Left renal cortex interstitium (tissue), 4 donors: ENCODE measurements at places on chromosomes 1 and 21.

DNA sequence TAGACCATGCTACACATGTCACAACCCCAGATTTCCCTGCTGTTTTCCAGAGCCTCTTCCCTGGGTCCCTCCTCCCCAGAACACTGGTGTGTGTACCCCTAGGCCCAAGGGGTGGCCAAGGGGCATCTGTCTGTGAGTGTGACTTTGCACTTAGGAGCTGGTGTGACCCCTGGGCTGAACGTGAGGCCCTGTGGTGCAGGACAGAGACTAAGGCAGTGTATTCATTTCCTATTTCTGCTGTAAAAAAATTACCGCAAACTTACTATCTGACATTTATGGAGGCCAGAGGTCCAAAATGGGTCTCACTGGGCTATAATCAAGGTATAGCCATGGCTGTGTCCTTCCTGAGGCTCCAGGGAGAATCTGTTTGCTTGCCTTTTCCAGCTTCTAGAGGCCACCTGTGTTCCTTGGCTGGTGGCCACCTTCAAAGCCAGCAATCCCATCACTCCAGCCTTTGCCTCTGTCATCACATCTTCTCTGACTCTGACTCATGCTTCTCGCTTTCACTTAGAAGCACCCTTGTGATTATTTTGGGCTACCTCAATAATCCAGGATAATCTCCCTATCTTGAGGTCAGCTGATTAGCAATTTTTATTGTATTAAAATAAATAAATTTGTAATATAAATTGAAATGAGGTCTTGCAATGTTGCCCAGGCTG lies 24.0 kb upstream of the ELOA start:
- DNase-seq = no peak

DNA sequence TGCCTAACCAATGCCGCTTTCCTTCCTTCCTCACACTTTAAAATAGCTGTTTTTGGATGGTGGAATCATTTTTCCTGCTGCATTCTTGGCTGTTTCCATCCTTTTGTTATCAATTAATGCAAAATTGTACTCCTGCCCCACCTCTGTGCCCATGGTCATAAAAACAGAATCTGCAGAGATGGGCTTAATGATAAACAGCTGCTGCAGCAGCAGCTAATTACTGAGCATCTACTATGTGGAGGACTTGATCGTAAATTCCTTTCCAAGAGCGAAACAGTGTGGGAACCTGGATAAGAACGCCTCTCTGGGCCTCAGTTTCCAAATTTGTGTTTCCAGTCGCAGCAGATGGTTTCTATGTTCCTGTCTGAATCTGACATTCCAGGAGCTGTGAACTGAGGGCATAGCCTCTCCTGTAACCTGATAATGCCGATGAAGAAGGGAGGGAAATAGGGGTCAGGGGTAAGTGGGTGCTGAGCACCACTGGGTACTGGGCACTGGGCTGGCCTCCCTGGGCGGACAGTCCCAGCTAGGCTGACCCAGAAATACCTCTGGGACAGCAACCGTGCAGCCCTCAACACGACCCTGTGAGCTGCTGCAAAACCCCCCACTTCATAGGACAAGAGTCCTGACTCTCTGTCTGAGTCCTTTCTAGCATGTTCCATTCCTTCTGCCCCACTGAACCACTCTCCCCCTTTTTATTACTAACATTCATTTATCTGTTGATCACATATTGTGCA lies 121.7 kb downstream of the DMRTB1 start:
- DNase-seq = no peak

- no peak for DNase-seq
Measured at GRCh38 chr1:2948751-2949680, 72.3 kb upstream of the ACTRT2 start.

- no peak for DNase-seq
Measured at GRCh38 chr1:10635085-10635896, 160.5 kb downstream of the PEX14 start.

DNA sequence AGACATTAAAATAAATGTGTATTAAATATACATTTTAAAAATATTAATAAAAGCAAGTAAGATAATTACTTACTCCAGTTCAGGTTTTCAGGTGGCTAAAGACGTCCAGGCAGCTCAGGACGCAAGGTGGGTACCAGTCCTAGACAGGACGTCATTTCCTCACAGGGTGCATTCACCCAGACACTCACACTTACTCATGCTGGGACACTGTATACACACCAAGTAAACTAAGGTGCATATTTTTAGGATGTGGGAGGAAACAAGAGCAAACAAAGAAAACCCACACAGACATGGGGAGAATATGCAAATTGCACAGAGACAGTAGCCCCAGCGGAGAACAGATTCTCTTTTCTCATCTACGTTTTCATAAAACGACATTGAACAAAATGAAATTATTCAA lies 457.9 kb downstream of the BRINP3 start:
- no peak for DNase-seq

GRCh38 chr1:162003061-162003829 lies 20.4 kb downstream of the OLFML2B start:
- DNase-seq = no peak

- no peak for DNase-seq
Measured at GRCh38 chr1:197917805-197918651, 856 bp downstream of the LHX9 start.

- DNase-seq = no peak
Measured at GRCh38 chr1:205147191-205147835, 25.5 kb upstream of the RBBP5 start.

DNA sequence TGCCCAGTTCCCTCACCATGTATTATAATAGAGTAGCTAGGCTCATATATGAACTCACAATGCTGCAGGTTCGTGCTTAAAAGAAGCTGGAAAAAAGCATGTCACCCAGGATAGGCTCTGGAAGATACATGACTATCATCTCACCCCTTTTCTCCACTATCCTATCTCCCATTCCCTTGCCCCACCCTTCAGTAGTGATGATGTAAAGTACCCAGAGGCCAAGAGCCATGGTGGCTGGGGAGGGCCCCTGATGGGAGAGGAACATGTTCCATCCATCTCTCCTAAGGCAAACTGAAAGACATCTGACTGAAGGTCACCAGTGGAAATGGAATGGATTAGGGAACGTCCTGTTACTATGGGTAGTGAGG lies 20.3 kb upstream of the RBBP5 start:
- no peak for DNase-seq

DNA sequence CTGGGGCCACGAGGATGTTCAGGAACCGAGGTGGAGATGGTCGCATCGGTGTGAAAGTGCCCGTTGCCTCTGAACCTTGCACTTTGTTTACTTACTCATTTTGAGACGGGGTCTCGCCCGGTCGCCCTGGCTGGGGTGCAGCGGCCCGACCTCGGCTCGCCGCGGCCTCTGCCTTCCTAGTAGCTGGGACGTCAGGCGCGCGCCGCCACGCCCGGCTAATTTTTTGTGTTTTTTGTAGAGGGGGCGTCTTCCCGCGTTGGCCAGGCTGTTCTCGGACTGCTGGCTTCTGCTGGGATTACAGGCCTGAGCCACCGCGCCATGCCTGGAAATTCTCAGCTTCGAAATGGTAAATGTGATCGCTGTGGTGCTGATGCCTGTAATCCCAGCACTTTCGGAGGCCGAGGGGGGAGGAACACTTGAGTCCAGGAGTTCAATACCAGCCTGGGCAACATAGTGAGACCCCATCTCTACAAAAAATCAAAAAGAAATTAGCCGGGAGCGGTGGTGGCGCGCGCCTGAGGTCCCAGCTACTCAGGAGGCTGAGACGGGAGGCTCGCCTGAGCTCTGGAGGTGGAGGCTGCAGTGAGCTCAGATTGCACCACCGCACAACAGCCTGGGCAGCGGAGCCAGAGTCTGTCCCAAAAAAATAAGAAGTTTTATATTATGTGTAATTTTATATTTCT lies 684 bp upstream of the MRPL20 start:
- DNase-seq = no peak

DNA sequence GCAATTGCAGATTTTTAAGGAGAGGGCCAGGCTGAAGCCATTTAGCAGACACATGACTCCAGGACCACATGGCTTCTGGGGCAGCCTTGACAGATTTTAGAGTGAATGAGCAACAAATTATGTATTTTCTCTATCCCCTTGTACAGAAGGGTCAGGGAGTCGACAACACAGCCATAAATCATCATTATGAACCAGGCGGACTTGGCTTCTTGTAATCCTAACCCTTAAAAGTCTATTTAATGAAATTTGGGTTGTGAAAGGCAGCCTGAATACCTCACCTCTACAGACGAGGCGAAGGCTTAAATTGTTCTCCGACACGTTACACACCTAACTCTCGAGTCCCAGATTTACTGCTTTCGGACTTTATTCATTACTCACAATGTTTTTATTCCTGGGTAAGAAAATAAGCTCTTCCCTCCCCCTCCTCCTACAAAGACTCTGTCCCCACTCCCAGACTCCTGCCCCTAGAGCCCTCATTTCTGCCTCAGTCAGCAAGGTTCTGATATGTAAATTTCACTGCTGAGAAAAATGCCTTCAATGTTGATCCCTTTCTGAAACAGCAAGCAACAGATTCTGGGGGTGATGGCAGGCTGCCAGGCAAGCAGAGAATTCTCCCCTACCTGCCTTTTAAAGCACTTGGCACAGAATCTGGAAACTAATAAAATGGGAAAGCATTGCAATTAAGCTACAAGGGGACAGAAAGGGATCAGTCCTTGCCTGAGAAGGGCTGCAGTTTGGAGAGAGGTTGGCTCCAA lies 51.6 kb downstream of the PLPP3 start:
- peak; percentile 68 for DNase-seq

GRCh38 chr1:41615981-41616380 lies 131.5 kb upstream of the EDN2 start:
- DNase-seq = no peak

GRCh38 chr1:179310721-179311120 lies 17.1 kb downstream of the SOAT1 start:
- no peak for DNase-seq

- DNase-seq = no peak
Measured at GRCh38 chr1:117136749-117137148, 15.2 kb upstream of the TRIM45 start.

DNA sequence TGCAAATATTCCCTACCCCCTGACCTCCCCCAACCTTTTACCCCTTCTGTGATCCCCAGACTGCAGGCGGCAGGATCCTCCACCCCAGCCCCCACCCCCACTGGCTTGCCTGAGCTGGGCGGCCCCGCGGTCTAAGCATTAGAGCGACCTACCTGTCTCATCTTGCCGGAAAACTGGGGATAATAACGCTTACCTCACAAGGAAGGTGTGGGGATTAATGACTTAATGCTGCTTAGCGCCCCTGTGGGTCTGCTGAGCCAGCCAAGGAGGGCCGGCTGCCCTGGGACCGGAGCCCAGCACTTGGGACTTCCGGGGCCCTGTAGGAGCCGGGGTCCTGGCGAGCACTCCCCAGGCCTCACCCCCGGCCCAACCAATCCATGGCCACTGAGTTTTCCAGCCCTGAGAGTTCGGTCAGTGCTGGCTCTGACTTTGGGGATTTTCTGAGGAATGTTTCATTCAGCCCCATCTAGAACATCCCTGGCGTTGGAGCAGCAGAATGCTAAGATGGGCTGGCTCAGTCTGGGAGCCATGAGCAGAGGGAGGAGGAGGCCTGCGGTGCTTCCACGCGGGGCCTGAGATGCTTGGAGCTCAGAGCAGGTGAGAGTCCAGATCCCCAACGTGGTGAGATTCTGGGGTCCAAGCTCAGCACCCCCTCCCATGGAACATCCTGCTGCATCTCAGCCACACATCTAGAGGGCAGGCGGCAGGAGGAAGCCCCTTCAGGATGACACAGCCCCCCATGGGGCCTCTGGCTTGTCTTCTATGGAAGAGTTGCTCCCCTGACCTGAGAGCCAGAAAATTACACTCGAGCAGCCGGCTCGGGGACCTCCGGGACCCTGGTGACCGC lies 97.9 kb downstream of the RIPK4 start:
- DNase-seq = no peak

GRCh38 chr1:27549807-27550408 lies 54.0 kb downstream of the AHDC1 start:
- no peak for DNase-seq

DNA sequence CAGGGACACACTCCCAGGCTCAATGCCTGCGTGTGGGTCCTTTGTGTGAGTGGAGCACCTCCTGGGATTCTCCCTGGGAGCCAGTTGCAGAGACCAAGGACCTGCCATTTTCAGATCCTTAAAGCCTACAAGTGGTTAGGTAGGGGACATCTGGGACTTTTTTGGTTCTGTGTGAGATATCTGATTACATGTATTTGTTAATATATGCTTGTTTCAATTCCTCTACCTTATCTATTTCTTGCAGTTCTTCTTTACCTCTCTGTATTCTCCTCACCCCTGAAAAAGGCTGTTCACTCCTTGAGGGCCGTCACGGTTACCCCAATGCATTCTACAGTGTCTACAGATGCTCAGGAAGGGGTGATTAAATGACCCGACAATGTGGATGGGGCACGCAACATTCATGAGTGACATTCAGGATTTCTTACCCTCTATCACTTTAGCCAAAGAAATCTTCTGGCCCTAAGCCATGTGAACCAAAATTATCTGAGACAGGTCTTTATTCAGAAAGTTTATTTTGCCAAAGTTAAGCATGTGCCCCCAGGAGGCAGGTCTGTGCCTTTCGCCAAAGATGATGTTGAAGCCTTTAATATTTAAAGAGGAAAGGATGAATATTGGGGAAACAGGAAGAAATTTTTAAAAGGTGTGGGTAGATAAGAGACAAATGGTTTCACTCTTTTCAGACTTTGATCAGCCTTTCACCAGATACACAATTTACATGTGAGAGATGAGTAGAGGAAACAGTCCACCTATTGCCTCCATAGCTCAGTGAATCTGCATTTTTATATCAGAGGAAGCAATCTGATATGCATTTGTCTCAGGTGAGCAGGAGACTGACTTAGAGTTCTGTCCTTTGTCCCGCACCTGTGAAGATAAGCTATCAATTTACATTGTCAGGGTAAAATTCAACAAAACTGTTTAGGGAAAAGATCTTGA lies 44.6 kb upstream of the MPZL1 start:
- no peak for DNase-seq

GRCh38 chr1:229298887-229299503 lies 28.1 kb downstream of the RAB4A start:
- DNase-seq = no peak

DNA sequence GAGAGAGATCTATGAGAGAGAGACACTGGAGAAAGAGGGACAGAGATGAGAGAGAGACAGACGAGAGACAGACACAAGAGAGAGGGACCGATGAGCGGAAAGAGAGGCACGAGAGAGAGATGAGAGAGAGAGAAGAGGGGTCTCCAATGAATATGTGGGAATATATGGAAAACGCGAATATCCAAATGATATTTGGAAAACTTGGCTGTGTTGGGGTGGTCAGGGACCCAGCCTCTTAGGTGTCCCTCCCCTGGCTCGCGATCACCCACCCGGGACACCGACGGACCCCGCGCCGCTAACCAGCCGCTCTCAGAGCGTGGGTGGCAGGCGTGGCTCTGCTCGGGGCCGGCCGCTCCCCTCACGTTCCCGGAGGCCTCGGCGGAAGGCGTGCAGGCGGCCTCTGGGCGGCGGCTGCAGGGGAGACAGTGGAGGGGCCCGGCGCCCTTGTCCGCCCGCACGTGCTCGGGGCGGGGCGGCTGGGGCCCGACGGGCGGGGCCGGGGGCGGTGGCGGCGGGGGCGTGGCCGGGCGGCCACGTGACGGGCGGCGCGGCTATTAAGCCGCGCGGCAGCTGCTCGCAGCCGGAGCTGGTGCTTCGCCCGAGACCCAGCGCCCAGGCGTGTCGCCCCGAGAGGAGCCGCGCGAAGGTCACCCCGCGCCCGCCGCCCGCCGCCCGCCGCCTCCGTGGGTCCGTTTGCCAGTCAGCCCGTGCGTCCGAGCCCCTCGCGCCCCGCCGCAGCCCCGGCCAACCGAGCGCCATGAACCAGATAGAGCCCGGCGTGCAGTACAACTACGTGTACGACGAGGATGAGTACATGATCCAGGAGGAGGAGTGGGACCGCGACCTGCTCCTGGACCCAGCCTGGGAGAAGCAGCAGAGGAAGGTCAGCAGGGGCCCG lies at the start of gene ACTN2:
ACTN2 (plus strand) TSS at position 583 of the 898 bp plus-strand sequence; CDS start at position 758, 175 bp downstream.
- no peak for DNase-seq
